Right lung (tissue), 10 donors: ENCODE measurements at places on chromosomes 1 and 21.

GRCh38 chr1:246306415-246307037 is 200.6 kb downstream of the SMYD3 start:
- no peak for DNase-seq

GRCh38 chr1:234927971-234928640 is 200.5 kb downstream of the TOMM20 start:
- no peak for DNase-seq

DNA sequence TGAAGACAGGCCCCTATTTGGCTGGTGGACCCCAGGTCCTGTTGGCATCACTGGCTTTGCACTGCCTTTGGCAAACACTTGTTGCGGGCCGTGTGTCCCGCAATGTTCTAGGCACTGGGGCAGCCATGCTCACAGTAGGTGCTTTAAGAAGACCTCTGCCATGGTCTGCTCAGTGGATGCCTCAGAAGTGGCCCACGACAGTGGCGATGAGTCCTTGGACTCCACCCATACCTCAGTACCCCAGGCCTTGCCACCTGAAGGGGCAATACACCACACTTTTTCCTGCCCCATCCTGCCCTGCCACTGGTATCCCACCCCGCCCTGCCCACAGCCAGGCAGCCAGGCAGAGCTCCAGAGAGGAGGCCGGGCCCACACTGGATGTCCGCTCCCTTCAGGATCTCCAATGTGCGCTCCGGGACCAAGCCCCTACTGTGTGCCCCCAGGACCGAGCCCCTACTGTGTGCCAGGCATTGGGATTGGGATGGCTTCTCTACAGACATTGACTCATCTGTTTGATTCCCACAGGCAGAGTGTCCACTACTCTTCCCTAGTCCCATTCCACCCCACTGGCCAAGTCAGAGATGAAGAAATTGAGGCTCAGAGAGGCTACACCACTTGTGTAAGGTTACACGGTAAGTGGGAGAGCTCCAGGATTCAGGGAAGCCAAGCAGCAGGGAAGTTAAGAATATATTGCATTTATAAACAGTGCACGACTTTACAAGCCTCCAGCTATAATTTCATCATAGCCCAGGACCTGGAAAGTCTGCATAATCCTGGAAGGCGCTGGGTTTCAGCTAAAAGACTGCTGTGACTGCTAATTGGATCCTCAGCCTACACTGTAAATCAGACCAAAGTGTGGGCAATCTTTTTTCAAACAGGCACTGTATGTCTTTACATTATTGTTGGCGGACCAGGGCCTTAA is 101.6 kb downstream of the DMRTB1 start:
- no peak for DNase-seq

GRCh38 chr1:177596485-177596884 is 373.4 kb downstream of the SEC16B start:
- no peak for DNase-seq

GRCh38 chr1:77386276-77386675 is 104.5 kb downstream of the AK5 start:
- DNase-seq: no peak

DNA sequence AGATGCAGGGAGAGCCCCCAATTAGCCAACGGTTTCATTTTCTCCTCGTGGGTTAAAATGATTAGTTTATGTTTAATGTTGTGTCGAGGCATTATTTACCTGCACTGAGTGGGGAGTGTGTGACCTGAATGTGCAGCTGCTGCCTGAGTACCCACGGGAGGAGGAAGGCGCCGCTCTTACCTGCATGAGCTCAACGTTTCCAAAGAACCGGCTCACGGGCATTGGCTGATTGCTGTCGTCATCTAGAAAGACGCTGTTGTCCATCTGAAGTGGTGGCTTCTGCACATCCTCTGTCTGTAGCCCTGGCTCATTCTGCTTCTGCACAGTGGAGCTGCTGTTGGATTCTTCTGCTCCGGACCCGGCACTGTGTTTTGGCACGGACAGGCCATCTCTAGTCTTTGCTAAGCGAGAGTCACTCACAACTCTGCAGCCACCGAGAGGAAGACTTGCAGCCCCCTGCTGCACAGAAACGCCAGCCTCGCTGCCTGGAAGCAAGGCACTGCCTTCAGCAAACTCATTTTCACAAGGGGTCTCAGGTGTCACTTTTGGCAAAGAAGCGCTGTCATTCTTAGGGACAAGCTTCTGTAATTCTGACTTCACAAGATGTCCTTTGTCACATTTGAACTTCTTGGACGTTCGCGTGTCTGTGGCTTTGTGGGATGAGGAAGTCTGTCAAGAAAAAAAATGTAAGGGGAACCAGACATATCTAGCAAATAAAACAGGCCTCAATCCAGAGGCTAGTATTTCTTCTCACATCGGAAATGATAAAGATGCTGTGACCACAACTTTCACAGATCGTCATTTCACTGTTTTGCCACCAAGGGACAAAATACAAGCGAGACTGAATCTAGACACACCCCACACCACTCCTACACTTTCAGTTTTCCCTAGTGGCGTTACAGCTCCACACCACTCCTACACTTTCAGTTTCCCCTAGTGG is 9.4 kb downstream of the C1orf174 start:
- no peak for DNase-seq
